ENCODE measurements at places on chromosomes 6 and 20.
A peak's percentile ranks its signal among the peaks of the same experiment; 100 is the strongest.

GRCh38 chr20:36439040-36439730 is 102.1 kb upstream of the MYL9 start:
- peak; percentile 48 for DNase-seq

DNA sequence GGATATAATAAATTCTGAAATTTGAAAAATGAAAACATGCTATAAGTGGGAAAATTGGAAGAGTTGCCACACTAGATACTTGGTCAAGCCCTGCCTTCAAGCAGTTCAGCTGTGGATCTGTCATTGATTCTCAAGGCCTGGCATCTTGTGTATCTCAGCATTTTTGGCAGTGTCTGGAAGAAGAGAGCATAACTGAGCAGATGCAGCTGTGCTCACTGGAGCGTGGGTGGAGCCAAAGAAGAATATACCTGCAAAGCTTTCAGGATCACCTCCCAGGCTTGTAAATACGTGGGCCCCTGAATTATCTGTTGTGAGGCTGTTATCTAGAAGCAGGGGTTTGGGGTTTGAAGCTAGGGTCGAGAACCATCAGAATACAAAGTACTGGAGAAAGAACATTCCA is 31.3 kb upstream of the CHD6 start:
- no peak for DNase-seq

DNA sequence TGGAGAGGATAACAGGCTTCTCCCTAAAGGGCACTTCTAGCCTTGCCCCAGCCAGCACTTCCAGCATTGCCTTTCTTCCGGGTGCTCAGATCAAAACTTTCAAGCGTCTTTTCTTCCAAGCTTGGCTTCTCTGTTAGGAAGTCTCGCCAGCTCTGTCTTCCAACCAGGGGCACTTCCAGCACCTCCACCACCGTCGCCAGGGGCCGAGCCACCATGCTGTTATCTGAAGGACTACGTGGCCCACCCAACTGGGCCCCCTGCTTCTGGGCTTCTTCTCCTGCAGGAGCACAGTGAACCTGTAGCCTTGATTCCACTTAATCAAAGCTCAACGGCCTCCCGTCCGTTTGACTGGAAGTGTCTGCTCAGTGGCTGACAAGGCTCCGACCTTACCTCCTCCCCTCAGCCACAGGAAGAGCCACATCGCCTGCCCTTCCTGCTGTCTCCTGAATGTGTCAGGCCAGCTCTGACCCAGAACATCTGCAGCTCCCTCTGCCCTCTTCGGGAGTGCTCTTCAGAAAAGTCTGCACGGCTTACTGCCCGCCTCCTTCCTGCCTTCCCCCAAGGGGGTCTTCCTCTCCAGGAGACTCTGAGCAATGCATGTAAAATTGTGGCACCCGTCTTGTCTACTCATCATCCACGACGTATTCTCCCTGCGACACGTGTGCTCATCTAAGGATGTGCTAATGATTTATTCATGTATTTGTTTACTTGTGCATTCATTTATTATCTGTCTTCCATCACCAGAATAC is 527.0 kb downstream of the CDH26 start:
- no peak for DNase-seq

DNA sequence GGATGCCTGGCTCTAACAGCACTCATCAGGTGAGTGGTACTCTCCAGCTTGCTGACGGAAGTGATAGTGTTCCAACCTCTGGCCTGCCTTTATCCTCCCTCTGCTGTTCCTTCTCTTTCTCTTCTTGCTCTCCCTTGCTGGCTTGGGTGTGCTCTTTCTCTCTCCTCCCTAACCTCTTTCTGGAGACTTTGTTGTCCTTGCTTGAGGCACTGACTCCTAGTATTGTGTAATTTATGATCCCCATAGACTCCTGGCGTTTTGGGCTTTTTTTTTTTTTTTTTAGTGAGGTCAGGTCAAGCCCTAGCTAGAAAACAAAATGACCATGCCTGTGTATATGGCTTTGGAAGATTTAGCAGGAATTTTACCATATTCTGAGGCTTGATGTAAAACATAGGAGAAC is 84.7 kb upstream of the MRAP2 start:
- DNase-seq: no peak

GRCh38 chr6:36912586-36912985 is 26.8 kb downstream of the C6orf89 start:
- no peak for DNase-seq

- no peak for DNase-seq
Measured at GRCh38 chr6:218153-219018, 73.9 kb upstream of the DUSP22 start.

- DNase-seq: no peak
Measured at GRCh38 chr6:56951049-56951831, 3.7 kb upstream of the BEND6 start.
